ENCODE measurements at places on chromosomes 2 and 18.

DNA sequence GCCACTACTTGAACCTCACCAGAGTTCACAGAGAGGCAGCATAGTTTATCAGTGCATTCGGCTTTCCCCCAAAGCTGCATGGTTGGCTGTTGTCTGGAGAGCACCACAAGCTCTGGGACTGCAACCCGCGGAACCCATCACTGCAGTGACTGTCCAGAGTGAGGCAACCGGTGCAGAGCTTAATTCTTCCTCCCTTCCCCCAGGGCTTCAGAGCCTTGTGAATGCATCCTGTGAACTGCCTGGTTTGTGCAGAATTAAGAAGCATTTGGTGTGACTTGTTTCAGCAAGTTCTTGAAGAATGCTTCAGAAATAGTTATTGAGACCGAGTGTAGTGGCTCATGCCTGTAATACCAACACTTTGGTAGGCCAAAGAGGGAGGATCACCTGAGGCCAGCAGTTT lies 99.2 kb upstream of the FOSL2 start:
- no peak for DNase-seq

- DNase-seq = peak; percentile 15
These were observed 192.4 kb upstream of the LRP1B start for GRCh38 chr2:142323206-142323605.

- no peak for DNase-seq
These were observed 204.5 kb upstream of the LRATD1 start for GRCh38 chr2:14428056-14428455.

DNA sequence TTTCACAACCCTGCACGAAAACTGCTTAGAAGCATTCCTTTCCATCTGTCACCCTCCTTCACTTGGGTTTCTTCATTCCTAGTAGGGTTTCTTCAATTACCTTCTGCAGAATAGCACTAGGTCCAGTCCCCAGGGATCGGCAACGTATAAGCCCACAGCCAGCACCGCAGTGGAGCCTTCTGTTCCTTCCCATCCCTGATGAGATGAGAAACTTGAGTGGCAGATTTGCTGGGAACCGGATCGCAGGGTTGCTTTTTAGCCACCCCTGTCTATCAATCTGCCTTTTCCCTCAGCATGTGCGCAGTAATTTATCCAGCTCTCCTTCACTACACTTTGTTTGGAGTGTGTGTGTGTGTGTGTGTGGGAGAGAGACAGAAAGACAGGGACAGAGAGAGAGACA lies 94.2 kb downstream of the CD8B2 start:
- no peak for DNase-seq

- DNase-seq = no peak
These were observed 447.5 kb upstream of the SLC14A2 start for GRCh38 chr18:45167631-45168280.

GRCh38 chr2:230805353-230806017 lies 59.3 kb upstream of the ITM2C start:
- DNase-seq = no peak

DNA sequence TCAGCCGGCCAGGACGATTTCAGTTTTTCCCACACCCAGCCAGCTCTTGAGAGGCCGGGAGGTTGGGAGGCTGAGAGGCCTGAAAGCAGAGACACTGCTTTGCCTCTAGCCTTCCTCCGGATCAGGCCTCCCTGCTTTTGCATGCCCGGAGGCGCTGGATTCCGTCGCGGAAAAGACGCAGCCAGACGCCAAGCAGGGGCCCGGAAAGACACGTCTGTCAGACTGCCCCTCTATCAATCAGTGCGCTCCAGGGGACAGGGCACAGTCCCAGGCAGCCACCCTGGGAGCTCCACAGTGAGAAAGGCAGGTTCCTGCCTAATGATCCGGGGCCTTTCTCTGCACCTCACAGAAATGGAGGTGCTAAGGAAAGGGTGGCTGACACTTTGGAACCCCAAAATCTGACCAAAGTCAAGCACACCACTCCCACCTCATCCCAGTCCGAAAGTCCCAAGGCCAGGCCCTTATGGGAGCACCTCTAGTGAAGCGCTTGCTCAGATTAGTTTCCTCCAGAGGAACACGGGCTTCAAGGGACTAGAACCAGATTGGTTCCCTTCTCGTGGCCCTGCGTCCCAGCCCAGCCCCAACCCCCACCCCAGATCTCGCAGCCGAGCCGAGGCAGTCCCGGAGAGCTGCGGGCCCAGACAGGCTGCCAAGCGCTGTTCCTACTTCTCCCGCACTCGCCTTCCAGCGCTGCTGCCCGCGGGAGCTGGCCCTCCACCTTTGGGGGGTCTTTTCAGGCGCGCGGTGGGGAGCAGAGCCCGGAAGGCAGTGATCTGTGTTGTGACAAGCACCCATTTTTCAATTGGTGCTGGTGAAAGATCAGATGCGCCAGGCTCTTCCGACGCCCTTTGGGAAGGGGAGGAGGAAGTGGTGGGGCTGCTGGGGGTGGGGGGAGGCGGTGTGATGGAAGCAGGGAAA lies 5.0 kb downstream of the DLX1 start:
- DNase-seq = peak; percentile 74

GRCh38 chr18:34709750-34710441 lies at the start of gene DTNA:
TSS of gene DTNA (plus strand) at chr18:34710298. CDS start at chr18:34755977, 45,679 bp downstream.
- peak; percentile 80 for DNase-seq

- DNase-seq = peak; percentile 48
These were observed 90.5 kb downstream of the KLHL29 start for GRCh38 chr2:23475473-23475872.

- peak; percentile 68 for DNase-seq
These were observed 1.1 kb downstream of the UXS1 start for GRCh38 chr2:106192752-106193689.

- DNase-seq = no peak
These were observed 842 bp upstream of the CKAP2L start for GRCh38 chr2:112765251-112765650.

- DNase-seq = peak; percentile 58
These were observed 29.6 kb upstream of the ENOSF1 start for GRCh38 chr18:741931-742512.

GRCh38 chr2:1081451-1082225 lies 131.0 kb downstream of the SNTG2 start:
- DNase-seq = no peak

- DNase-seq = peak; percentile 68
These were observed 25.9 kb downstream of the CD8A start for GRCh38 chr2:86764661-86765309.

DNA sequence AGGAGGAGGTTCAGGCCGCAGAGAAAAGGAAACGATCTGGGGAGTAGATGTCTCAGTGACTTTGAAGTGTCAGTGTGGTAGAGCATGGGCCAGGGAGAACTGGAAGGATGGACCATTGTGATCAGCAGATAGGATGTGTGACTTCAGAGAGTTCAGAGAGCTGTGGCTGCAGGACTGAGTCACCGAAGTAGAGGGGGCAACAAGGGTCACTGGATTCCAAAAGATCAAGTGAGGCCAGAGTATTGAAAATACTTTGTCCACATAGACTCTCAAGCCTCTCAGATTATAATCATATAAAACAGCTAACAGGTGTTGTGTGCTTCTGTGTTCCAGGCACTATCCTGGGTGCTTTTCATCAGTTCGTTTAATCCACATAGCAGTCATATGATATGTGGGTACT lies 99.4 kb downstream of the CRIM1 start:
- no peak for DNase-seq

GRCh38 chr18:25701821-25702220 lies 349.9 kb upstream of the ZNF521 start:
- DNase-seq = no peak

DNA sequence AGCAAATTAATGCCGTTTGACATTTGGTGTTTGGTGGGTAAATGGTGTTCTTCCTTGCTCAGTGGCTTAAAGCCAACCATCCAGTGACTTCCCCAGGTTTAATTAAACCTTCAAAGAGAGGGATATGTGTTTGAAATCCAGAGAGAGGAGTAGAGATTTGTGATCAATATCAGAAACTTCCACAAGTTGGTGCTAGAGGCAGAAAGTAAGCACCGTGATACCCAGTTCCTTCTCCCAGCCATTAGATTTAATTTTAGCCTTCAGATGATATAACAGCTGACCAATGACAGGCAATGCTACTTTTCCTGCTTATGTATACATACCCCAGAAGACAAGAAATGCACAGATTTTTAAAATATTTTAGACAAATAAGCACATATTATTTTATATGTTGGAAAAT lies 398.5 kb downstream of the CDH2 start:
- DNase-seq = peak; percentile 42

DNA sequence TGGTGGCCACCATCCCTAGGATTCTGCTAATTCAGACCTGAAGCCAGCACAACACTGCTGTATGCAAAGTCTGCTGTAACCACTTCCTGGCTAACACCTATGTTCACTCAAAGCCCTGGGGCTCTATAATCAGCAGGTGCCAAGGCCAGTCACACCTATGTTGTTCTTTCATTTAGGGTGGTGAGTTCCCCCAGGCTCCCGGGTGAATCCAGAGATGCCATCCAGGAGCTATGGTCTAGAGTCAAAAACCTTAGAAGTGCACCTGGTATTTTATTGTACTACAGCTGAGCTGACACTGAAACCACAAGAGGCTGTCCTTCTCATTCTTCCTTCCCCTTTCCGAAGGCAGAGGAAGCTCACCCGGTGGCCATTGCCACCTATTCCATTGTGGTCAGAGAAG lies 46.2 kb upstream of the CCDC141 start:
- peak; percentile 53 for DNase-seq

GRCh38 chr2:25161055-25161781 lies 7.2 kb downstream of the POMC start:
- peak; percentile 42 for DNase-seq

Measured in mesendoderm (in vitro differentiated cells).